ENCODE measurements at places on chromosomes 6 and 20. TPM values are rescaled to one million over a fixed set of nuclear protein-coding genes. Genes with fewer than 3 reads are reported as not detected.

GRCh38 chr6:13803581-13803980, 10.8 kb downstream of the MCUR1 start:
- no peak overlapping the region for H3K4me3 ChIP-seq
- no peaks in the 10 kb centered on the region for H3K27me3 ChIP-seq
- H3K36me3 ChIP-seq: peaks cover 31% of the 10 kb centered on the region
- no peak overlapping the region for H3K27ac ChIP-seq
- no peak for DNase-seq

DNA sequence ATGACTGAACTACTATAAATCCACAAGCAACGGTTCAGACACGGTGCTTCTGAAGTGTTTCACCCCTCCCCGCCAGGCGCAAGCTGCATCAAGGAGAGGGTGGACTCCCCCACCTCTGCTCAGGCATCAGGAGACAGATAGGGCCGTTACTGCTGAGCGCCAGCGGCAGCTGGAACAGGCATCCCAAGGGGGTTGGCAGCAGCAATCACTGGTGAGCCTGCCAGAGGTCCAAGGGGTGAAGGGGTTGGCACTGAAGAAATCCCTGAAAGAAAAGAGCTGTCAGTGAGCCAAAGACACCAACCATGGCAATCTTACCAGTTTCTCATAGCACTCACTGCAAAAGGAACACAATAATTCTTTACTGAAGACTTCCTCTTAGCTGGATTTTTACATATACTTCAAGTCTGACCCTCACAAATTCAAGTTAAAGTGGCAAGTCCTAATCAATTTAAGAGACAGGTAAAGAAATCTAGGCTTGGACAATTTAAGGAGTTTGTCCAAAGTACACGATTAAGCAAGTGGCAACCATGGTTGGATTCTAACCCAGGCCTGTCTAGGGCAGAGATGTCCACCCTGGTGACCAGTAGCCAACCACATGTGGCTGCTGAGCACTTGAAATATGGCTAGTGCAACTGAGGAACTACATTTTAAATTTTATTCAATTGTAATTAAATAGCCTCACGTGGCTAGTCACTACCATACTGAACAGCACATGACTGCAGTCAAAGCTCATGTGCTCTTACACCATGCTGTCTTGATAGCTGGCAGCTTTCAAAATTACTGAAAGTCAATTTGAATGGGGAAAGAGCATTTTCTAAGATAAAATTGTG, 21.7 kb upstream of the TBC1D20 start:
- H3K4me1 ChIP-seq: peaks cover 33% of the 10 kb centered on the region
- H3K27me3 ChIP-seq: no peaks in the 10 kb centered on the region
- no peak for DNase-seq
- no peak overlapping the region for H3K27ac ChIP-seq

- H3K4me3 ChIP-seq: no peak overlapping the region
- no peaks in the 10 kb centered on the region for H3K36me3 ChIP-seq
- H3K4me1 ChIP-seq: no peaks in the 10 kb centered on the region
- no peak overlapping the region for H3K27ac ChIP-seq
Measured at GRCh38 chr6:34570066-34570833, 14.1 kb upstream of the SPDEF start.

- H3K27ac ChIP-seq: no peak overlapping the region
- H3K27me3 ChIP-seq: no peaks in the 10 kb centered on the region
- no peak for DNase-seq
- H3K36me3 ChIP-seq: no peaks in the 10 kb centered on the region
- peaks cover 5% of the 10 kb centered on the region for H3K4me1 ChIP-seq
Measured at GRCh38 chr20:39699166-39699725, 737.1 kb downstream of the DHX35 start.

GRCh38 chr6:134590449-134590848, 272.5 kb upstream of the SGK1 start:
- no peak overlapping the region for H3K27ac ChIP-seq
- H3K27me3 ChIP-seq: no peaks in the 10 kb centered on the region
- peaks cover 4% of the 10 kb centered on the region for H3K4me1 ChIP-seq

DNA sequence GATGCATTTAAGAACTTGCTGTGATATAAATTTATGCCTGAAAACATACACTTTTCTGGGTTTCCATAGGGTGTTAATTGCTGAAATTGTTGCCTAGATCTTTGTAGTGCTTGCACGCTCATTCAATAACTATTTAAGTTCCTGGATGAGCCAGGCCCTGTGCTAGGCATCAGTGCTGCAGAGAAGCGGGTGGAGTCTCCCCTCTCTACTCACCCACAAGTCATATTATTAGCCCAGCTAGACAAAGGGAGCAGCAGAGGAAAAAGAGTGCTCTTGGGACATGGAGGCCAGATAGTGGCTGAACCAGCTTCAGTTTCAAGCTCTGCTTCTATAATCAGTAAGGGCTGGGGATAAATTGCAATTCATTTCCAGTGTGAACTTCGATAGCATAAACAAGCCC, 329.1 kb downstream of the TFAP2B start:
- no peak overlapping the region for H3K4me3 ChIP-seq
- H3K4me1 ChIP-seq: no peaks in the 10 kb centered on the region
- H3K27me3 ChIP-seq: no peaks in the 10 kb centered on the region
- DNase-seq: no peak

DNA sequence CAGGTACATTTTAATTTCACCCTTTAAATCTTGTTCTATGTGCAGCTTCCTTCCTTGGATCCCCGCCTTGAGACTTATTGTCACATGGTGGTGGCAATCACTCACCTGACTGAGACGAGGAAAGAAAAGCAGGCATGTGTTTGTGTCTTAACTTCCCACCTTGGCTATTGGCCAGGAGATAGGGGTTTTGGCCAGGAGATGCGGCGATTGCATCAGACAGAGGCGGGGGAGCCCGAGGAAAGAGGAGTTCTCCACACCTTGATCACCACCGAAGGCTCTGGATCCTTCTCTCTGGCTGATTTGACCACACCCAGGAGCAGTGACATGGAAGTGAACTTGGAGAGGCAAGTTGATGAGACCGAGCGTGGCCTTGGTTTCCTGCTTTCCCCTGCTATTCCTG, 49.7 kb upstream of the EYA2 start:
- peaks cover 3% of the 10 kb centered on the region for H3K4me1 ChIP-seq
- H3K36me3 ChIP-seq: no peaks in the 10 kb centered on the region
- no peak overlapping the region for H3K4me3 ChIP-seq
- H3K27me3 ChIP-seq: peaks cover 2% of the 10 kb centered on the region
- no peak overlapping the region for H3K27ac ChIP-seq

GRCh38 chr6:56815436-56815835, 139.5 kb upstream of the BEND6 start:
- no peaks in the 10 kb centered on the region for H3K4me1 ChIP-seq
- no peak overlapping the region for H3K4me3 ChIP-seq
- no peak for DNase-seq
- no peaks in the 10 kb centered on the region for H3K36me3 ChIP-seq
- peaks cover 2% of the 10 kb centered on the region for H3K27me3 ChIP-seq

GRCh38 chr6:108998485-108998884, 96.2 kb downstream of the SESN1 start:
- no peak overlapping the region for H3K4me3 ChIP-seq
- H3K27ac ChIP-seq: no peak overlapping the region
- H3K36me3 ChIP-seq: peaks cover 48% of the 10 kb centered on the region

DNA sequence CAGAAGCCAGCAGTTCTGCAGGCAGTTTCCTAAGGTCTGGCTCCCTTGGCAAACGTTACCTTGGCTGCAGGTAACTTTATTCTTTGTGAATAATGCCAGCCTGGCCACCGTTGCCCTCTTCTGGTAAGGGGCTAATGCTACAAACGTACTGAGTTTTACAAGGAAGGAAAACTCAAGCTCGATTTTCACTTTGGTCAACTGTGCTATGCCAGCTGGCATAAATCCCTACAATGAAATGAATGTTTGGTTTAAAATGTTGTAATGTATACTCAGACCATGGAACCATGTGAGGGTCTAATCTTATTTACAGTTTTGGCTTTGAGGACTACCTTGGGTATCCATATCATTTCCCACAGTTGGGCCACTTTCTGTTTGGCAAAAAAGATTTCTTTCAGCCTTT, 101.4 kb downstream of the SLX4IP start:
- peaks cover 3% of the 10 kb centered on the region for H3K36me3 ChIP-seq
- H3K27me3 ChIP-seq: no peaks in the 10 kb centered on the region
- no peak overlapping the region for H3K4me3 ChIP-seq
- peaks cover 11% of the 10 kb centered on the region for H3K4me1 ChIP-seq
- DNase-seq: peak; percentile 53

GRCh38 chr6:168016721-168017525, 19.5 kb downstream of the KIF25 start:
- H3K4me1 ChIP-seq: no peaks in the 10 kb centered on the region
- H3K36me3 ChIP-seq: no peaks in the 10 kb centered on the region
- H3K27me3 ChIP-seq: no peaks in the 10 kb centered on the region
- no peak for DNase-seq
- no peak overlapping the region for H3K4me3 ChIP-seq
- H3K27ac ChIP-seq: no peak overlapping the region

NMBR gene
- total RNA-seq: not detected

INSM1 gene
- not detected for total RNA-seq

BTN1A1 gene
- total RNA-seq: not detected

CFAP61 gene
- not detected for total RNA-seq

CEP85L gene
- total RNA-seq: 48.7 TPM
